ENCODE measurements at places on chromosomes 7 and 10.

DNA sequence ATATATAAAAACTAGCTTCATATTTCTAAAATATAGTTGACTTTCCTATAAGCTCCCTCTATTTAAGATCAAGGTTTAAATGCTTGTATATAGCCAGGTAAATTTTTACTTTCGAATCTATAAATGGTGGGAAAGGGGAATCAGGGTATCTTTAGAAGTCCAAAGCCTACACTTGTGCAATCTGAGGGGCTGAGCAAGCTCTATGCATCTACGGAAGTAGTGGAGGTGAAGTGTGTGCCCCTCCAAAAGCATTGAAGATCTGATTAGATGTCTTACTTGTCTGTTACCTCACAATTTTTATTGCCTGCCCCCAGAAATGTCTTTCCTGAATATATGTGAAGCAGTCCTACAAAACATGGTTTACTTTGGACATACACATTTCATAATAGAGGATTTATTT lies 1.6 kb downstream of the AKAP9 start:
- DNase-seq: no peak

GRCh38 chr7:122412441-122412840 lies 107.9 kb upstream of the FEZF1 start:
- DNase-seq: no peak

DNA sequence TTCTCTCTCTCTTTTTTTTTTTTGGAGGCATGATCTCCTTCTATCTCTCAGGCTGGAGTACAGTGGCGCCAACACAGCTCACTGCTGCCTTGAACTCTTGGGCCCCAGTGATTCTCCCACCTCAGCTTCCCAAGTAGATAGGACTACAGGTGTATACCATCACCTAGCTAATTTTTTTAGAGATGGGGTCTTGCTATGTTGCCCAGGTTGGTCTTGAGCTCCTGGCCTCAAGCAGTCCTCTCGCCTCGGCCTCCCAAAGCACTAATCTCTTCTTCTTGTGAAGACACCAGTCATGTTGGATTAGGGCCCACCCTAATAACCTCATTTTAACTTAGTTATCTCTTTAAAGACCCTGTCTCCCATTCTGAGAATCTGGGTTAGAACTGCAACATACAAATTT lies 45.6 kb downstream of the LRMDA start:
- no peak for DNase-seq

DNA sequence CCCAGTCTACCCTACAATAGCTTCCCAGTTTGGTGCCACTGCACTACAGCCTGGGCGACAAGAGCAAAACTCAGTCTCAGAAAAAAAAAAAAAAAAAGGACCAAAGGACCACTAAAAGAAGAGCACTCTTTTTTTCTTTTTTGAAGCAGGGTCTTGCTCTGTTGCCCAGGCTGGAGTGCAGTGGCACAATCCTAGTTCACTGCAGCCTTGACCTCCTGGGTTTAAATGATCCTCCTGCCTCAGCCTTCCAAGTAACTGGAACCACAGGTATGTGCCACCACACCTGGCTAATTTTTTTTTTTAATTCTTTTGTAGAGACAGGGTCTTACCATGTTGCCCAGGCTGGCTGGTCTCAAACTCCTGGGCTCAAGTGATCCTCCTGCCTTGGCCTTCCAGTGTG lies 14.0 kb downstream of the PLAU start:
- DNase-seq: no peak

DNA sequence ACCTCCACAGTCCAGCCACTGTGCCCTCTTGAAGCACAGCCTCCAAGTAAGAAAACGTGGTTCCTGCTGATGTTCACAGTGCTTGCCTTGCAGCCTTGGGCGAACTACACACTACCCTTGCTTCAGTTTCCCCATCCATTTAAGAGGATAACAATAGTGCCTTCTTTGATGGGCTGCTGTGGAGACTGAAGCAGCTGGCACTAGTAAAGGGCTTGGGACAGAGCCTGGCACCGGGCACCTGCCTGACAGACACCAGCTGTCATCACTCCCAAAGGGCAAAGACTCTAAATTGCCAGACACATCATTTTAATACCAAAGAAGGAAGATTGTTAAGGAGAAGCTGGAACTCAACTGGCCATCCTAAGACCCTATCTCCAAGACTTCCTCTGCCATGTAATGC lies 3.1 kb upstream of the C10orf90 start:
- DNase-seq: peak; percentile 63

DNA sequence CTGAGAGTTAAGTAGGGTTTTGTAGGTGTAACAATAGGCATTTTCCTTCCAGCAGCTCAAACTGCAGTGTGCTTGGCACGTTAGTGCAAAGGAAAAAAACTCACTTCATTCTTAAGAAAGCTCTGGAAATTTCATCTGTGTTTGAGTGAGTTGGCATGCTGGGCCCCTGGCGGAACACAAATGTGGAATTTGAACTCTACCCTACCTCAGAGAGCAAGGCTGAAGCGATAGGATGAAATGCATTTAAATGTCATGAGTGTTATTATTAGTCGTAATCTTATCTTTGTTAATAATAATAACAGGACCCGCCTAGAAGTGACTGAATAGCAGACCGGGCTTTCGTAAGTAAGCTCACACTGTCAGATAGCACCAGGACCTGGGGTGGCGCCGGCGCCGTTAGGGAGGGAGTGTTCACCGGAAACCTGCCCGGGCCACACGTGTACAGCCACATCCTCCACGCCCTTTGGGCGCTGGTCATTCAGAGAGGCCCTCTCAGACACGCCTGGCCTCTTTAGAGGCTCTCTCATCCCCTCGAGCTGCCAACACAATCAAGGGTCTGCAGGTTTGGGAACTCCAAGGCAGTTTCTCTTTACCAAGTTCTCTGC lies 63.5 kb downstream of the GRK5 start:
- DNase-seq: no peak

Data from head of caudate nucleus (tissue), 42 donors.